PC-3 (cell line): ENCODE measurements at places on chromosomes 1 and 21. TPM values are rescaled to one million over a fixed set of nuclear protein-coding genes. Genes with fewer than 3 reads are reported as not detected.

The PTCH2 gene
- total RNA-seq: 0.12 TPM in 1 of 2 replicates, not detected in the other

- no peak for DNase-seq
Measured at GRCh38 chr1:2106659-2107405, 56.6 kb downstream of the PRKCZ start.

DNA sequence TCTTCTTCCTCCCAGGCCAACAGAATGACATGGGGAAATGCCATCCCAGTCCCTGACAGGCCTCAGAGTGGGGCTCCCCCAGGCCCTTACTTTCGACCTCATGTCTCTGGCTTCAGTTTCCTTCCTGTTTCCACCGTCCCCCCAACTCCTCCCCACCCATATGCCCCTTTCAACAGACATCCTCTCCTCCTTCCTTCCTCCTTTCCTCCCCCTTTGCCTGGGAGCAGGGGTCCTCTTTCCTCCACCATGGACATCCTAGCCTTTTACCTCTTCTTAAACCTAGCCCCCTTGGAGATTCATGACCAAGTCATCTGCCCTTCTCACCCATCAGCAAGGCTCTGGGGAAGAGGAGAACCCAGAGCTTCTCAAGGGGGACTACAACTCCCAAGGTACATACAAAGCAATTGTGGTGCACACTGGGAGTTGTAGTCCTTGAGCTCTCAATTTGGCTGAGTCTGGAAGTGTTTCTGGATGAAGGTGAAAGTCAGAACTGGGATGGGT lies 4.0 kb downstream of the ZBTB7B start:
- no peak for DNase-seq

GRCh38 chr1:245590726-245591125 lies 435.9 kb downstream of the KIF26B start:
- no peak for DNase-seq

The TRIM46 gene
- 4.1 and 5.4 TPM in 2 replicates for total RNA-seq

- no peak for DNase-seq
Measured at GRCh38 chr1:96365596-96366390, 355.8 kb upstream of the PTBP2 start.

The MYOG gene
- not detected in 2 replicates for total RNA-seq

The CALML6 gene
- 1.7 and 3.0 TPM in 2 replicates for total RNA-seq

GRCh38 chr1:114490274-114490693 lies 20.7 kb downstream of the TRIM33 start:
- DNase-seq: no peak

GRCh38 chr21:40505244-40505643 lies 341.7 kb downstream of the DSCAM start:
- DNase-seq: no peak

DNA sequence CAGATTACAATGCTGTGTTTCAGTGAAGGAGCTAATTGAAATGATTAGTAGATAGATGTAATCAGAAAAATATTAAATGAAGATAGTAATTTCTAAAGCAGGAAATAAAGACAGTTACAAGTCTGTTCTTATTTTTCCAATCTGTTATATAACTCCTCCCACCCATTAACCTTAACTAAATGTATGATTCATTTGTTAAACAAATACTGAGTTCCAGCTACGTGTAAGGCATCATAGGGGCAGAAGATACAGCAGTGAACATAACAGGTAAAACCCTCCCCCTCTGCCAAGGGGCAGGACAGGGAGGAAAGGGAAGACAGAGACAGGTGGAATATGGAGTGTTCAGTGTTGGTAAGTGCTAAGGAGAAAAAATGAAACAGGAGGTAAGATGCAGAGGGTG lies at the start of gene FAM177B:
TSS of gene FAM177B (plus strand) at position 231 of the 400 bp plus-strand sequence. CDS start 9,344 bp downstream, outside the sequence.
- peak; percentile 93 for DNase-seq

DNA sequence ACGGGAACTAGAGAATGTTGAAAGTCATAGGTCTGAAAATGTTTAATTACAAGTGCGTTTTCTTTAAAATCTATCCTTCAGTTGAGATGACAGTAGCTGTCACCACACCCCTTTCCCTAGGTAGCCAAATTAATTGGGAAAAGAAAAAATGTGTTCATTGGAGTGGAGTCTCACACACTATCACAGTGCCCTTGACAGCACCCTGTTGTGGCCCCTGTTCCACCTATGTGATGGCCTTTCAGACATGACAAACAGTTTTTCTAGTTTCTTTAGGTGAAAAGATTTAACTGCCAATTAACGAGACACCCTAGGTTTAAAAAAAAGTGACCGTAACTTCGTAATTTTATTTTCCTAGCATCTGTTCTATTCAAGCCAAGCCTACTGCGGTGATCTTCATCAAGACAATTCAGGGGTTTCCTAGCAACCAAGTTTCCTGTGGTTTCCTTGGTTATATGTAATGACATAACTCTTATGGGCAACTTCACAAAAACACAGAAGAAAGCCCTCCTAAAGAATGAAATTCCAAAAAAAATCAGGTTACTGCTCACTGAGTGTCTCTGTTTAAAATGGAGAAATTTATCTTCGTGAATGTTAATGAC lies 298.3 kb downstream of the PDE4B start:
- no peak for DNase-seq

The GRHL3 gene
- 3.5 and 7.8 TPM in 2 replicates for total RNA-seq

DNA sequence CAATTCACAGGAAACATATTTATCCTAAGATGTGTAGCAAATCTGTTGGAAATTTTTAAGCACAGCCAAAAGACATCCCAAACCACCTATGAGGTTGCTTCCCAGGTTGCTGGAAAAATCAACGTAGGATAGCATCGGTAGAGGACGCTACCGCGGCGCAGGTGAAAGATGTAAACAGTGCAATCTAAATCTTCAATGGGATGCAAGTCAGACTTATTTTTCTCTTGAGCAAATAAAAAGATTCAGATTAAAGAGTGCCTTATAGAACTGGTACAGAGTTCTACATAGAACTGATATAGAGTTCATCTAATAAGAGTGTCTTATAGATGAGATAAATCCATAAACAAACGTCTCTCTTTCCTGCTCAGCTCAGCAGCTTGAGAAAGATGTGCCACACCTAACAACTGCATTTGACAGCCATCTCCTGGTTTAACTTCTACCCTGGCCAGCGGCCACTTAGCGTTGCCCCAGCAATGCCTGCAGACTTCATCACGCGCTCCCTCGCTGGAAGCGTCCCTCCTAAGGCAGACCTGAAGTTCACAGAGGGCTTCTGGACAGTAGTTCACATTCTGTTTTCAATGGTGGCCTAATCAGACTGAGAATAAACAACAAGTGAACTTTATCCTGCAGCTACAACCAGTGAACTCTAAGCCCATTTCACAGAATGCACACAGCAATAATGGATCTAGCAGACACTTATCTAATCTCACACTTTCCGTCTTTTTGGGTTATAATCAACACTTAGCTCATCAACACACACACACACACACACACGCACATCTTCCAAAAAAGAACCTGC lies 164.5 kb downstream of the TOMM20 start:
- no peak for DNase-seq

DNA sequence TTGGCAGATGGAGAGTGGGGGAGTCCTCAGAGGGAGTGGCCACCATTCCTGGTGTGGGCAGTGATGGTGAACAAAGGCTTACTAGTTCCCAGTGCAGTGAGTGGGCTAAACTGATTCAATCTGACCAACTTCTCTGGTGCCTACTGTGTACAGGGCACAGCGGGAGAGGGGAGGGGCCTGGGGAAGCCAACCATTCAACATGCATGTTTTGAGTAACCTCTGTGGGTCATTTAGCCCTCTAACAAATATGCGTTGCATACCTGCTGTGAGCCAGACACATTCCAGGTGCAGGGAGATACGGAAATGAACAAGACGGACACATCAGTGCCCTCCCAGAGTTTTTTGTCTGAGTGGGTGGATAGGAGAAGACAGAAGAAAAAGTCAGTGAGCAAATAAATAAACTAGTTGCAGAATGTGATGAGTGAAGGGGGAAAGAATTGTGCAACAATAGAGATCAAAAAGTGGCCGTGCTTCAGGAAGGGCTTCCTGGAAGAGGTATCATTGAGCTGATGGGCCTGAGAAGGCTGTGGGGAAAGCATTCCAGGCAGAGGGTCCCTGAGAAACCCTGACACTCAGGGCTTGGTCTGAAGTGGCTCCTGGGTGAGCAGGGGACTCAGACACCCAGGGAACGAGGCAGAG lies 78.8 kb downstream of the EPHB2 start:
- DNase-seq: no peak

DNA sequence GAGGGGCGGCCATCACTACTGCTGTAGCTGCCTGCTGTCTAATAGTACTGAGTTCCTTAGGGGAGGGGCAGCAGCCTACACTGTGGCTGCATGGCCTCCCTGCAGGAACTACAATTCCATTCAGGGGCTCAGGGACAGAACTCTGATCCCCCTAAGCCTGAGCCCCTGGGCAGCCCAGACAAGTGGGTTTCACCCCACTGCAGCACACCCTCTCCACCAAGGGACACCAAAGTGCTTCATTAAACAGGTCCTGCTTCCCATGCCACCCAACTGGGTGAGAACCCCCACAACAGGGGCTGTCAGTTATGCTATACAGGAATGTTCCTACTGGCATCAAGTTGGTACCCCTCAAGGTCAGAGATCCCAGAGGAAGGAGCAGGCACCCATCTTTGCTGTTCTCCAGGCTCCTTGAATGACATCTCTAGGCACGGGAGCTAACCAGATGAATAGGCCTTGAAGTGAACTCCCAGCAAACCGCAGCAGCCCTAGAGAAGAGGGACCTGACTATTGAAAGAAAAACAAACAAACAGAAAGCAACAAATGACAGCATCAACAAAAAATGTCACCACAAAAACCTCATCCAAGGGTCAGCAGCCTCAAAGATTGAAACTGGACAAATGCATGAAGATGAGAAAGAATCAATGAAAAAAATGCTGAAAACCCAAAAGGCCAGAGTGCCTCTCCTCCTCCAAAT lies 437.4 kb downstream of the NUF2 start:
- no peak for DNase-seq

GRCh38 chr1:66493731-66494130 lies 40.2 kb upstream of the SGIP1 start:
- DNase-seq: no peak

The PPFIA4 gene
- total RNA-seq: 3.4 and 12.1 TPM in 2 replicates

- DNase-seq: peak; percentile 39
Measured at GRCh38 chr1:104921525-104921924, 1171.8 kb downstream of the AMY1C start.

The AZIN2 gene
- total RNA-seq: 2.2 and 3.3 TPM in 2 replicates

The PRELP gene
- total RNA-seq: not detected in 2 replicates

GRCh38 chr1:159755451-159756007 lies 25.2 kb upstream of the DUSP23 start:
- DNase-seq: no peak

DNA sequence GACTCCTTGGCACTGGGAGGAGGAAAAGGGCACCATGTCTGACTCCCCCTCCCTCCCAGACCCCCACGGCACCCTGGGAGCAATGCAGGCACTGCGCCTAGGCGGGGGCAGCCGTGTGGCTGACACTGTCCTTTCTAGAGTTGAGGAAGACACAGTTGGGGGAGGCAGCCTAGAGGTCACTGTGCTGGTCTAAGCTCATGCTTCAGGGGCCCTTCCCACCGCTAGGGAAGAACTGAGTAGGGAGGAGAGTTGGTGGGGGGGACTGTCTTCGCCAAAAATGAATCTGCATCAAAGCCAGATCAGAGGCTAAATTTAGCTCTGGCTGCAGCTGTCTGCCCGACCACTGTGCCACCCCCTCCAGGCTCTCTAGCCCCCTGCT lies 3.4 kb downstream of the SEMA6C start:
- DNase-seq: no peak

- DNase-seq: no peak
Measured at GRCh38 chr21:44628707-44629391, 2.0 kb downstream of the KRTAP10-9 start.

DNA sequence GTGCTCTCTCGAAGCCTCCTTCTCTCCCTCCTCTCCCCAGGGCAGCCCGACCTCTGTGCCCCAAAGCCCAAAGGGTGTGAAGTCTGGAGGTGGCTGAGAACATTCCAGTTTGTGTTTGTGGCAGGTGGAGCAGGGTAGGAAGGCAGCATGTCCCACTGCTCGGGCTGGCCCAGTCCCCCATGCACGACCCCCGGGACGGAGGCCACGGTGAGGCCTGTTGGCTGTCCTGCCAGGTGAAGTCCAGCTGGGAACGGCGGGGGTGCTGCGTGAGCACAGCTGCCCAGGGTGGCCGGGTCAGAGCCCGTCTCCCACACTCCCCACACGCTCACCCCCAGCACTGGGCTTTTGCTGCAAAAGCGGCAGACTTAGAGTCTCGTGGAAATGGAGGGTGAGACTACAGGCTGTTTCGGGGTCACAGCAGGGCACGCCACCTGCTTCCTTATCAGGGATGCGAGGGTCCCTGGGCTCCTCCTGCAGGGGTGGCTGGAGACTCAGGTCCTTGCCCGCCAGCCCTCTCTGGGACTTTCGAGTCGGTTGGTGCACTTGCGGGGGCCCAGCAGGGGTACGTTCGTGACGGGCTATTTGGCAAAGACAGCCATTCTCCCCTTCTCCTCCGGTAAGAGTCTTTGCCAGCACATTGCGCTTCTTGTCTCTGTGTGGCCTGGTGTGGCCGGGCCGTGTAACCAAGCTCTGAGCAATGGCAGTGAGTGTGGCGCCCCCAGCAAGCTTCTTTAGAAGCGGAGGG lies 40.3 kb downstream of the MORN1 start:
- DNase-seq: no peak

DNA sequence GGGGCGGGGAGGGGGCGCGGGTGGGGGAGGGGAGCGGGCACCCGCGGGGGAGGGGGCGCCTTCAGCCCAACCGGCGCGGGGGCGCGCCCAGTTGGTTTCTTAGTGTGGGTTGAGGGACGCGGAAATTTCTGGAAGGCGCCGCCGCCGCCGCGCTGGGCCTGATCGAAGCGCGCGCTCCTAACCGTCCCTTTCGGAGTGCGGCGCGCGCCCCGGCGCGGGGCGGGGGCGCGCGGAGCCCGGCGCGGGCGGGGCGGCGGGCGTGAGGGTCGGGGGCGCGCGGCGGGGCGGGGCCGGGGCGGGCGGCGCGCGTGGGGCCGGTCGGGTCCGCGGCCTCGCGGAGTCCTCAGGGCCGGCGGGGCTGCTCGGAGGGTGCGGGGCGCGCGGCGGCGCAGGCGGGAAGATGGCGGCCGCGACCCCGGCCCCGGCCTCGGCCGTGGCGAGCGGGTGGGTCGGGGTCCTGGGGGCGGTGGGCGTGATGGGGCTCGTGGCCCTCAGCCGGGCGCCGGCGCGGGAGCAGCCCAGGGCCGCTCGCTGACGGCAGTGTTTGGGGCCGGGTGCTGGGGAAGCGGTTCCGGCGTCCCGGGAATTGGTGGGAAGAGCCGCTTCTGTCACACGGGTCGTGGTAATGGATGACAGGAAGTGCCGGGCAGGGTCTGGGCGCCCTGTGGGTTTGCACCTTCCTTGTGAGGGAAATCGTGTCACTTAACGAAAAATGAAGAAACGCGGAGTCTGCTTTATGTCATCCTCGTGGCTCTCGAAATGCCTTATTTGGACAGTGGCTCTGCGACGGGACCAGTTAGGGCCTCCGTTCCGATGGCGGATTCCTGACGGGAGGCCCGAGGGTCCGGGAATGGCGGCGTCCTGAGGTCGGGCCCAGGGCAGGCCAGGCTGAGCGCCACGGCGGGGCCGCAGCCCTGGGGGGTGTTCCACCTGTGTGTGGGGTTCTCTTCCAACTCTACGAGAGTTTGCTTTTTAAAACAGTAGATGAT lies 764 bp downstream of the PKNOX1 start:
- peak; percentile 57 for DNase-seq

The KDF1 gene
- total RNA-seq: 21.7 and 22.9 TPM in 2 replicates

The GPR61 gene
- 0.07 and 1.3 TPM in 2 replicates for total RNA-seq

The GBP7 gene
- 0.07 TPM in 1 of 2 replicates, not detected in the other for total RNA-seq
